ENCODE measurements at places on chromosomes 2 and 18.
A peak's percentile ranks its signal among the peaks of the same experiment; 100 is the strongest.

DNA sequence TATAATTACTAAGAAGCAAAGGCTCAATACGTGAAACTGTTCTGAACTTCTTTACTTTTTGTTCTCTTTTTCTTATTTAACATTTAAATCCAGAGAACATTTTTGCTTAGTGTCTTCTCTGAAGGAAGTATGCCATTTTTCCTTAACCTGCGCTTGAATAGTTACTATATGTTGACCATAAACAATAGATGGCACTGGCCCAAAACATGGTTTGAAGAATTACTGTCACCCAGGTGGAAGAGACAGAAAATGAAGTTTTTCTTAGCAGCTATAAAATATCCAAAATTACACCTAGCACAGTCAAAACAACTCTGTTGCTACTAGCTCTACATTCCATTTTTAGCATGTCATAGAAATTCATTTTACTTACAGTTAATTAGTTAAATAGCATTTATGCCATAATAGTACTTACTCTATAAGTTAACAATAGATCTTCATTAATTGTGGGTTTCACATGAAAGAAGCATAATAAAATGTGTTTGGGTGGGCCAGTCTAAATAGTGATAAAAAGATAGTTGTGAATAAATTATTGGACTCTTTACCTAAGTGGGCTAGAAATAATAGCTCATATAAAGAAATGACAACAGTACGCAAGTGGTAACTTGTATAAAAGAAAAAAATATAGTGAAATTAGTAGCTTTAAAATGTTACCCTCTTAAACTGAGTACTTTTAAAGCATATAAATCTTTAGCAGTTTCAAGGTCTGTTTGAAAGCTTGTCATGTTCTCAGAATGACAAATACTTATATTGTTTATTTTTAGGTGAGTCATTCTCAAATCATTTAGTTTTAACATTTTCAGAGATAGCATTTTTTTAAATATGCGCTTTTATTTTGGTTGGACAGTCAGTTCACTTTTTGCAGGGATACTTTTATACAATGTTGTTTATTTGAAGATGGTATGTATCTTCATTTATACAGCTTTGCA lies 3.7 kb downstream of the ETAA1 start:
- DNase-seq, result no peak

DNA sequence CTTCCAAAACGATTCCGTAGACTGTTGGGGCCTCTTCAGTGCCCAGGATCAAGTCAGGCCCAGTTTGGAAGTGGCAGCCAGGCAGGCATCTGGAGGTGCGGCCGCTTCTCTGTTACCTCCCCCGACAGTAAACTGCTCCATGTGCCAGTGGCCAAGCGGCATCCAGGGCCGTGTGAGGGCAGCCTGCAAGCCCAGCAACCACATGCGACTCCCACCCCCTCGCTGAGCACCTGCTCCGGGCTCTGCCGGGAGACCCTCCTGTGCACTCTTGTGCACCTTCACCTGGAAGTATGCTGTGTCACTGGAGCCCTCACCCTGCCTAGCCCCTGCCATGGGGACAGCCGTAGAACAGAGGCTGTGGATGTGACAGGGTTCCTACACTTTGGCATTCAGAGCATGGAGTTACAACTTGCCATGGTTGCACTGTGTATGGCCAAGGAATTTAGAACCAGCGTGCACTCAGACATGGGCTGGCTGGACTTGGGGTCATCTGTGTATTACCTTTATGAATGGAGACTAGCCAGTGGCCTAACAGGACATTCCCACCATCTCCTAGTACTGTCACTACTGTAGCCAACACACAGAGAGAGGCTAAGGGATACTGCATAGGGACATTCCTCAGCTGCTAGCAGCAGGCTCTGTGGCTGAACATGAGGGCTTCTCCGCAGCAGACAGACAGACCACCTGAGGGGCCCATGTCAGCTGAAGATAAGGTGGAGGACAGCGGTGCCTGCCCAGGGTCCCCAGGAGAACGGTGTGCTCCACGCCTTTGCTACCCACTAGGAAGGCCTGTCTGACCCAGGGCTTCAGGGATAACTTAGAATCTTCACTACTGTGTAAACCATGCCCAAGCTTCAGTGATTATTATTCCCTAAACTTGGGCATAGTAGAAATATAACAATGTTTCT lies 25.0 kb upstream of the FAHD2A start:
- no peak for DNase-seq

GRCh38 chr2:192749611-192750200 lies 555.0 kb upstream of the TMEFF2 start:
- no peak for DNase-seq

DNA sequence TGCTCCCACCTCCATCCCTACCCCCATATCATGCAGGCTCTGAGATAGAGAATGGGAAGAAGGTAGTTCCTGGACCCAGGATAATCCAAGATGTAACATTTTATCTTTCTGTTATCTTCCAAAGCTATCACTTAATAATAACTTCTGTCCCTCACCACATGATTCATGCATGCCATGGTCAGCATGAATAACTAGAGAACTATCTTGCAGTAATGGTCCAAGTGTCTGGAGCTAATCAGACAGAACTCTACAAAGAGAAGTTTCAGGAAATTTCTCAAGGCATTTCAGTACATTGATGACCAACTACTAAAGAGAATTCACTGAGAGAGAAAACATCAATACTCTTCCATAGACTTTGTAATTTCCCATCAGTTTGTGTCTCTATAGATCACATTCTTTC lies 1469.7 kb upstream of the PIK3C3 start:
- DNase-seq, result no peak

- no peak for DNase-seq
Observed at GRCh38 chr18:58666176-58666575, 5.1 kb upstream of the MALT1 start.

GRCh38 chr2:42998721-42999120 lies 206.3 kb upstream of the HAAO start:
- DNase-seq, result no peak

DNA sequence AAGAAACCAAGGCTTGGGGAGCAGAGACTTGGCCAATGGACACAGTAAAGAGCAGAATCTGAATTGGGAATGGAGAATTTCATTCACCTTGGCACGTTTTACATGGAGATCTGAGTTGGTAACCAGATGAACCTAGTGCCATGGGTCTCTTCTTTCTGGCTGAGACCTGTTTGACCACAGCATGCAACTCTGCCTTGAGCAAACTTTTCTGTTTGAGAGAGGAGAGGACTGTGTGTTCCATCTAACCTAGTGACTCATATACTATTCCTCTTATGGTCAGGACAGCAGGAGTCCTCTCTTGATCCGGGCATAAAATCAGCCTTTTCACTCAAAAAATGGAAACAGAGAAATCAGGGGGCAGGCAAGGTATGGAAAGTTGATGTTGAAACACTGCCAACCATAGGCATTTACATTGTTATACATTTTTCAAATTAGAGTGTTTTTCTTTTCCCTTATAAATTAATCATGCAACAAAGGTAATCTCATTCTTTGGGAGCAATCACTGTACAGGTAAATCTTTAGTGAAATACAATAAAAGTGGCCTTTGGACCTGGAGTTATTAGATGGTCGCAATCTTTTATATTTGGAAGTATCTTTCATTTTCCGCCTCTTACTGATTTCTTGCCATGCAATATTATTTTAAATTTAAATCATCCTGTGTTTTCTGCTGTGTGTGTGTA lies 86.7 kb downstream of the NRP2 start:
- DNase-seq, result no peak

- DNase-seq, result no peak
Observed at GRCh38 chr2:9758741-9759140, 84.5 kb upstream of the TAF1B start.

GRCh38 chr18:3305354-3305762 lies 43.4 kb downstream of the MYL12B start:
- DNase-seq, result peak; percentile 31

DNA sequence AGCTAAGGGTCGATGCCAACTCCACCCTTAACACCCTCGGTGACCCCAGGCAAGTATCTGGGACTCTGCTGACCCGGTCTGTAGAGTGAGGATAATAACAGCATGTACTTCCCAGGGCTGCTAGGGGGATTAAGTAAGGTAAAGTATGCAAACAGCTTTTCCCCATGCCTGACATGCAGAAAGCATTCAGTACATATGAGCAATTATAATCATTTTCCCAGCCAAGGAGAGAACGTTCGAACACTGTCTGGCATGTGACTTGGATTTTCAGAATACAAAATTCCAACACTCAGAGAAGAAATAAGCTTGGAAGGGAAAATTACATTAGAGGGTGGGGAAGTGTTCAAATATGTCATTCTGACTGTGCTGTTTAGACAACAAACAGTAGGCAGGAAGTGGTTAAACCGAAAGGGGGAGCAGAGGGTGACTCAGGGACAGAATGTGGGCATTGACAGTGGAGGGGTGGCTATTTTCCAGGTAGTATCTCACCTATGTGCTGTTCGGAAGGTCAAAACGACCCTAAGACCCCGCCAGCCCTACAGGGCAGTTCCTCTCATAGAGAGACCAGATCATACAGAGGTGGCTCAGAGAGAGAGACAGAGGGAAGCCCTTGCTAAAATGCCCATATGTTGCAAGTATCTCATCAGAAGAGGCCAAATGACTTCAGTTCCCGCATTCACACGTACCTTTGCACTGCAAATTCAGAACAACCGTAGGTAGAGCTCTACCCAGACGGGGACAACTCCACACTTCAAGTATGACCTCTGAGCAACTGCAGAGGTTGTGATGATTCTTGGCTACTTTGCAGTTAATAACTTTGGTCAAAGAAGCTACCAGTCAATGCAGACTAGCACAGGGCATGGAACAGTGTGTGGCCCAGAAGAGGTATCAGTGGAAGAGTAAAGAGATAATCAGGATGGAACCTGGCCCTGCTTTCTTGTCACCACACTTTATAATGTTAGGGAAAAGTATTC lies 14.8 kb downstream of the ASPRV1 start:
- DNase-seq, result peak; percentile 32

DNA sequence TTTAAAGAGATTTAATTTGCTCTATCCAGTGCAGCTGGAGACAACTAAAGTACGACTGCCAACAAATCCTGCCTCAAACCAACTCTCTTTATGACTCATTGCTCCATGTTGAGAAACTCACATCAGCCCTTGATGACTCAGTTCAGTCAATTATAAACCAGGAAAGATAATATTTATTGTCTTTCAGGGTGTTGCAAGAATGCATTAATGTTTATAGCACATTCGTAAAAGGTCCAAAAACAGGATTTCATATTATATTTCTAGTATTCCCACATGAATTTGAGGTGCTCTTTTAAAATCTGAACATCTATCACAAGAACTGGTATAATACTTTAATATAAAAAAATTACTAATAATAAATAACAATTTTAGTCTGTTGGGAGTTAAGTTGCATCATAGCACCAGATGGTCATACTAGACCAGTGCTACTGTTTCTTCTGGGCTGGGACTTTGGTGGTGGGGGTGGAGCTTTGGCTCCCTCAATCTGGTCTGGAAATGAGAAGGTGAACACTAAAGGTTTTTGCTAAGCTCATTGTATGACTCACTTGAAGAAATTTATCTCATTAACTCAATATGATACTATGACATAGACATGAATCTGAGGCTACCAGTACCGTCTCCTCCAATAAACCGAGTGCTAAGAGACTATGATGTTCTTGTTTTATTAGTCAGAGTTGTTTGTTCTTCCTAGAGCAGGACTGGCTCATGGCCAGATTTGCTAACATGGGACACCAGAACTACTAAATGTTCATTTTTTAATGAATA lies 26.6 kb upstream of the MAP3K20 start:
- no peak for DNase-seq

DNA sequence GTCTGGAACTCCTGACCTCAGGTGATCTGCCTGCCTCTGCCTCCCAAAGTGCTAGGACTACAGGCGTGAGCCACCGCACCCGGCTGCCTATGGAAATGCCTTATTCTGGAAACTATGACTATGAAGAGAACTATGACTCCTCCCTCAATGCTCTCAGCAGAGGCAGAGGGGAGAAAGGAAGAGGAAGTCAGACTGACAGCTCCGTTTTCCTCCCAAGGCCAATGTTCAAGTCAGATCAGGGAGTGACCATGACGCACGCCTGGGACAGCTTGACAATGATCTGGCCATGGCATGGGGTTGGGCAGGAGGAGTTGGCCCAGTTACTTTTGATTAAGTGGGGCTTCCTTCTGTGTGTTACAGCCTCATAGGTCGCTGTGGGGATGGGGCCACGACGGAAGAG lies 44.3 kb upstream of the MRPL33 start:
- no peak for DNase-seq

- no peak for DNase-seq
Observed at GRCh38 chr2:74530239-74531187, 780 bp downstream of the HTRA2 start.

DNA sequence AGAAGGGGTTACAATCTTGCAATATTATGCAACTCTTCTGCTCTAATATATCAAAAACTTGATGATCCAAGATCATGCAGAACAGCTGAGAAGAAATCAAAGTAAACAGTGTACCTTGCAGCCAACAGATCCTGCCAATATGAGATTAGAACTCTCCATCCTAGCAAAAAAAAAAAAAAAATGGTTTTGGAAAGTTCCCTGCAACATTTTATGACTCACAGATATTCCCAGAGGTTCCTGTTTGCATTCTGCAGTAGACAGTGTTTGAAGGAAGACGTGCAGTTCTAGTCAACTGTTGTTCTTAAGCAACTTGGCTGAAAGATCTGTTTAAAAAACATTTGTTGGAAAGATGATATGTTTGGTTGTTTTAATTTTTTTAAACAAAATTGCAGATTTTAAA lies 103.6 kb upstream of the WDR75 start:
- DNase-seq, result no peak

GRCh38 chr2:162282765-162283425 lies 35.6 kb downstream of the IFIH1 start:
- no peak for DNase-seq

GRCh38 chr2:192687015-192687414 lies 492.3 kb upstream of the TMEFF2 start:
- no peak for DNase-seq

DNA sequence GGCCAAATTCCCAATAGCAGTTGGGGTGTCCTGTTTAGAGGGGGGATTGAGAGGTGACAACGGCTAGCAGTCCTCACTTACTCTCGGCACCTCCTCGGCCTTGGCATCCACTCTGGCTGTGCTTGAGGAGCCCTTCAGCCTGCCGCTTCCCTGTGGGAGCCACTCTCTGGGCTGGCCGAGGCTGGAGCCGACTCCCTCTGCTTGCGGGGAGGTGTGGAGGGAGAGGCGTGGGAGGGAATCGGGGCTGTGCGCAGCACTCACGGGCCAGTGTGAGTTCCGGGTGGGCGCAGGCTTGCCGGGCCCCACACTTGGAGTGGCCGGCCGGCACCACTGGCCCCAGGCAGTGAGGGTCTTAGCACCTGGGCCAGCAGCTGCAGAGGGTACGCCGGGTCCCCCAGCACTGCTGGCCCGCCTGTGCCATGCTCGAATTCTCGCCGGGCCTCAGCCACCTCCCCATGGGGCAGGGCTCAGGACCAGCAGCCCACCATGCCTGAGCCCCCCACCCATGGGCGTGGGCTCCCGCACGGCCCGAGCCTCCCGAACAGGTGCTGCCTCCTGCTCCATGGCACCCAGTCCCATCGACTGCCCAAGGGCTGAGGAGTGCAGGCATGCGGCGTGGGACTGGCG lies 705.9 kb upstream of the ZNF804A start:
- no peak for DNase-seq

DNA sequence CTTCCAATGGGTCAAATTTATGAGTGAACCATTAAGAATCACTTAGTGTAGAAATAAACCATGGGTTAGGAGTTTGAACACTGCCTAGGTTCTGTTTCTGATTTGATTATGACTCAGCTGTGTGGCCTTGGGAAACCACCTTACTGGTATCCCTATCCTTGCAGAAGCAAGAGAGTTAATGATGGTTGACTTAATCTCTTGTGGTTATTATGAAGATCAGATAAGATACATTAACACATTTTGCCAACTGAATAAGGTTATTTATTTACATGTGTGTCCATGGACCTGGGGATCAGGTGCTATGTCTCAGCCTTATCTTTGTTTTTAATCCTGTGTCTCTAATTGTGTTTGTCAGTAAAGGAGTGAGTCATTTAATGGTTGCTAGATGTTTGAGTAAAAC lies 5.4 kb upstream of the KCNJ13 start:
- peak; percentile 13 for DNase-seq

Measured in stimulated activated CD4-positive, alpha-beta T cell treated with anti-CD3 and anti-CD28 coated beads, Interleukin-2, amount 100 ng/mL, for 4 hours (primary cell).